SHP77 treated with DMSO at 0.1 percent for 48 hours (cell line): ENCODE measurements at places on chromosomes 1 and 21.

GRCh38 chr1:226737819-226738420 is 1.2 kb downstream of the ITPKB start:
- DNase-seq = peak; percentile 9

DNA sequence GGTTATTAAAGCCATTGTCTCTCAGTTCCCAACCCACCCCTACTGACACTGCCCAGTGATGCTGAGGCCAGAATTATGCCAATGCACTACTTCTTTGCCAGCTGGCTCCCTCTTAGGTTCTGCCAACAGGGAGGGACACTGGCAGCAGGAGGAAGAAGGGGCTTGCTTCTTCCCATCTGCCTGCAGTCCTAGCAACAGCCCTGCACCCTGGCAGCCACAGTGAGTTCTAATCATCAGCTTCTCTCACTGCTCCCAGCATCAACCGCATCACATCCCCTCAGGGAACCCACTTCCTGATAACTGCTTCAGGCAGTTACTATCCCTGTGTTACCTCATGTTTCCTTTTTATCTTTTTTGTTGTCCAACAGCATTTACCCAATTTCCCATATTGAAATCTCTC is 86.2 kb downstream of the UBR4 start:
- DNase-seq = no peak

- DNase-seq = no peak
These were observed 388.2 kb downstream of the USP25 start for GRCh38 chr21:16117851-16118590.

GRCh38 chr21:42495765-42496119 is 282 bp downstream of the RSPH1 start:
- no peak for DNase-seq

GRCh38 chr1:8063298-8064036 is 37.4 kb upstream of the ERRFI1 start:
- DNase-seq = no peak

DNA sequence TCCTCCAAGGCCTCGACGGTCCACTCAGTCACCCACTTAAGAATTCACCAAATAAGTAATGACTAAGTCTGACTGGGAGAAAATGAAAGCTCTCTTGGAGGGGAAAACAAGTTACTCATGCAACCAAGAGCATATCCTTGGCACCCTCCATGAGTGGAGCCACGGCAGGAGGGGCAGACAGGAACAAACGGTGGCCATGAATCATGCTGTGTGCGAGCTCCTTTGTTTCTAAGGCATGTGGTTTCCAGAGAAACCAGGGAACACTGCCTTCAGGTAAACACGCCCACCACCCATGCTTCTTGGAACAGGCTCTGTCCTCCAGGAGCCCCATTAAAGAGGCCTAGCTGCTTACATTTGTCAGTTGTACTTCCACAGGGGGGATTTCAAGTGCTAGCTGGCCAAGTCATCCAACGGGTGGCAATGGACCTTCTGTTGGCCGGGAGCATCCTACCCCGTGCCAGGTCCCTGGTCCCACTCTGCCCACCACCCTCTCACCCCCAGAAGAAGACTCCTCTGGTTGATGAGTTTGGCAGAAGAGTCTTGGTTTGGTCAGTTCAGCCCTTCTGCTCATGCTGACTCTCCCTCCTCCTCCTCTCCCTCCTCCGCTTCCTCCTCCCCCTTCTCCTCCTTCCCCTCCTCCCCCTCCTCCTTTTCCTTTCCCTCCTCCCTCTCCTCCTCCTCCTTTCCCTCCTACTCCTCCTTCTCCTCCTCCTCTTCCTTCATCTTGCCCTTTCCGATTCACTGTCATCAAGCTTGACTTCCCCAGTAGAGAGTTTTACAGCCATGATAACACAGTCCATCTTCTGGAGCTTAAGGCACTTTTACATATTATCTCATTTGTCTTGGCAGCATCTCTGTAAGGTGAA is 107.6 kb downstream of the CCDC185 start:
- DNase-seq = no peak

DNA sequence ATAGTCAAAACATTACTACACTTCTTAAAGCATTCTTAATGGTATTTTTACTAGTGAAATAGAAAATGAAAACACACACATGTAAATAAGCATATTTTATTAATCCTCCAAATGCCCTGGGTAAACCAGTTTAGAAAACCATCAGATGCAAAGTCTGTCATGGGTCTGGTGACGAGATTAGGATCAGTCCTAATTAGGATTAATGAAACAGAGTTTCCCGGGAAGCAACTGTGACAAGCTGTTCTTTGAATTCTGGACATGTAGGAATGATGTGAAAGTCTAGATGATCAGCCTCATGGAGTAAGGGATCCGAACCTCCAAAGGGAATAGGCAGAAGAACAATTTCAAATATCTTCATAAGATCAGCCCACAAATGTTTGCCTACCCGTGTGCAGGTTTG is 250.2 kb downstream of the KIF26B start:
- DNase-seq = no peak

- no peak for DNase-seq
These were observed 741.0 kb upstream of the NCAM2 start for GRCh38 chr21:20257052-20257740.

DNA sequence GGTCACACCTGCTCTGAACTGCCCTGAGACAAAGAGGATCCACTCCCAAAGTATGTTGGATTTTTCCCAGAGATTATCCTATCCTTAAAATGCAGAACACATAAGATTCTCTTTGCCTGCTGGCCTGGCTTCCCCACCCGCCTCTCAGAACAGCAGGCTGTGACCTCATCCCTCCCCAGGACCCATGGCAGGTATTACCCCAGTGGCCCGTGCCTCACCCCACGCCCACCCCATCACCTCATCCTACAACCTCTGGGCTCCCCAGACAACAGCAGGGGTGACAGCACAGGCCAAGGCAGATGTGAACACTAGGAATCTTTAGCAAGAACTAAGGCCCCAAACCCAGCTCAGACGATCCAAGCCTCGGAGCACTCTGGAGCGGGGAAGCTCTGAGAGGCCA is 35.1 kb upstream of the S100A7 start:
- no peak for DNase-seq

DNA sequence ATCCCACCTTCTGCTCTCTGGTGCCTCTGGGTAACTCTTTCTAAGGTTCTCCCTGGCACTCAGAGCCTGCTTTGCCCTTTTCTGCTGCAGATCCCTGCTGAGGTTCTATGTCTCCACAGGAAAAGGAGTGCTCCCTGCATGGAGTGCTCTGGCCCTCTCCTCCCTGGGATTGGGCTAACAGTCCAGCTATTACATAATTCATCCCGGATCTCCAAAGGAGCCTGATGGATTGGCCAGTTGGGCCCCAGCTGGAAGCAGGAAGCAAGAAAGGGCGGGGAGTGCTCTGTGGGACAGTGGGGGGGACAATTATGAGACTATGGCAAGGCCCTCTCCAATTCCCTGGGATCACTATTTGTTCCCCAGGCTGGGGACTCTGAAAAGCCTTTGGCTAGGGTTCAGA is 51.9 kb upstream of the GOLT1A start:
- no peak for DNase-seq

- DNase-seq = no peak
These were observed 177.8 kb upstream of the KLHDC7A start for GRCh38 chr1:18302788-18303413.

DNA sequence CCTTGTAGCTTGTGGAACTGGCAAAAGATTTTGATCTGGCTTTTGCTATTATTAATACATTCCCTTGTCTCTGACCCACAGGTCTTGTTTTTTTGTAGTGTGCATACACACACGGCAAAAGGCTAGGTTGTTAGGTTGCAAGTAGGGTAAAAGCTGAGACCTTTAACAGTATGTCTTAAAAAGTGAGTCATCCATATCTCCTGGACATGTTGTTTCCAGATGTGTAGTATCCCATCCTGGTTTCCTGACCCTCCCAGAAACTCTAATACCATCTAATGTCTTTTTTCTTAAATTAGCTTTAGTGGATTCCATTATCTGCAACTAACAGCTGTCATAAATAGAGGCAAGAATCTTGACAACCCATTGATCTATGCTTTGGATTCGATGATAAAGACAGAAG is 14.7 kb downstream of the OVGP1 start:
- DNase-seq = no peak

DNA sequence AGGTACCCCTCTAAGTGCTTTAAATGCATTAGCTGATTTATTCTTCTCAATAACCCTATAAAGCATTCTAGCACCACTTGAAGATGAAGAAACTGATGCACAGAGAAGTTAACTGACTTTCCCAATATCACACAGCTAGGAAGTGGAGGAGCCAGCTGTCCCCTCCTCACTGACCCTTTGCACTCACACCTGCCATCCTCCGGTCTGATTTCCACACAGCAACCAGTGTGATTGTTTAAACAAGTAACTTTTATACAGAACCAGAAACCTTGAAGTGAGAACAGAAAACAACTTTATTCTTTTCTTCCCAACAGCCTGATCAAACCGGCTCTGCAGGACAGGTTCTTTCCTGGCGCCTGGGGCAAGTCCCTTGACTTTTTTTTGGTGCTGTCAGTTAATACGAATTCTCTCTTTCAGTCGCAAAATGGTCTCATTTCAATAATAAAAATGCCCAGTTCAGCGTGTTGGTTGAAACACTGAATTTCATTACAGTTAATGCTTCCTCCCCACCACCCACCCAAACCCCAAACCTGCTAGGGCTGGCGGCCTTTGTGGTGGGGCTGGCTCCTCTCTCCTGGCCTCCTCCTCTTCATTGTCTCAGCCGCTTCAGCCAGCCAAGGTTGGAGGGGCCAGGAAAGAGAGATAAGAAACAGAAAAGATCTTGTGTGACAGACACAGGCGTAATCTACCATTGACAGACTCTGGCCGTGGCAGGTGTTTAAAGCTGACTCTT is 26.4 kb upstream of the EEIG2 start:
- no peak for DNase-seq

- DNase-seq = peak; percentile 41
These were observed 129.2 kb upstream of the SYT6 start for GRCh38 chr1:114282751-114283403.

GRCh38 chr1:172832006-172832725 is 173.3 kb downstream of the FASLG start:
- DNase-seq = no peak

- peak; percentile 3 for DNase-seq
These were observed 1.2 kb upstream of the LPGAT1 start for GRCh38 chr1:211831558-211832323.

DNA sequence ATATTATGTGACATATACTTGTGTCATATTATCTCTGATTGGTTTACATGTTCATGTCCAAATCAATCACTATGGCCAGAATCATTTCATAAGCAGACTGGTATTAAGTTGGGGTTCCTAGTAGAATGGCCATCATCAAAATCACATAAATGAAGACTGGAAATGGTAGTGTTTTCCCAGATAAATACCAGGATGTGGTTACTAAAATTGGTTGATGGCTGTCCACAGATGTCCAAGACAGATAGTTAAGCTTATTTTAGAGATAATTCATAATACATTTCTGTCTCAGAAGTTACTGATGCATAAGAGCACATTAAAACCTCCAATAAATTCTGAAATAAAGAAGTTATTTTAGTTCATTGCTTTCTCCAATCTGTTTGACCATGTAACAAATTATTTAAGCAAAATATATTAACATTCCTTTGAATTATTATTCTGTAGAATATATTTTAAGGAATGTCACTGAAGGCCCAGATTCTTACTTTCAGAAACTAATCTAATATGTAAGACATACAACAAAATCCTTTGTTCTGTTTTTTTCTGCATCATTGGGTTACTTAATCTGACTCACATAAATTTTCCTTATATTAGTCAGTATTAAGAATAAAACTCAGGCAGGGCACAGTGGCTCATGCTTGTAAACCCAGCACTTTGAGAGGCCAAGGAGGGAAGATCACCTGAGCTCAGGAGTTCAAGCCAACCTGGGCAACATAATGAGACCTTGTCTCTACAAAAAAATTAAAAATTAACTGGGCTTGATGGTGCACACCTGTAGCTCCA is 483.9 kb downstream of the PTPRC start:
- no peak for DNase-seq

DNA sequence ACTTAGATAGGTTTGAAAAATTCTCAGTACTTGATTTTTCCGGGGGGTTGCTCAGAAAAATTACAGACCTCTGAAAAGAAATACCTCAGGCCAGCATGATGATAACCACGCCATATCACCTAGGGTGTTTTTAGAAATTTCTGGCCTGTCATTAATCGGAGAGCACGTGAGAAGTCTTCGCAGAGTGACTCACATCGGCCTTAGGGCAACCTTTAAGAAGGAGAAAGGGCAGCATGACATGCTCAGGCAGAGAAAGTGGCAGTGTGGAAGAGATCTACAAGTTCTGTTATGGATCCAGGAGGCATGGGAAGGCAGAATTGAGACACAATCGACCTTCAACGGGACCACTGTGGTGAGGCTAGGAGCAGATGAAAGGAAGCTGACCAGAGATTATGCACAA is 506.3 kb downstream of the LMO4 start:
- DNase-seq = no peak

GRCh38 chr1:216758161-216758560 is 34.9 kb upstream of the ESRRG start:
- DNase-seq = no peak

- no peak for DNase-seq
These were observed 84.4 kb upstream of the PGBD5 start for GRCh38 chr1:230510496-230510895.

DNA sequence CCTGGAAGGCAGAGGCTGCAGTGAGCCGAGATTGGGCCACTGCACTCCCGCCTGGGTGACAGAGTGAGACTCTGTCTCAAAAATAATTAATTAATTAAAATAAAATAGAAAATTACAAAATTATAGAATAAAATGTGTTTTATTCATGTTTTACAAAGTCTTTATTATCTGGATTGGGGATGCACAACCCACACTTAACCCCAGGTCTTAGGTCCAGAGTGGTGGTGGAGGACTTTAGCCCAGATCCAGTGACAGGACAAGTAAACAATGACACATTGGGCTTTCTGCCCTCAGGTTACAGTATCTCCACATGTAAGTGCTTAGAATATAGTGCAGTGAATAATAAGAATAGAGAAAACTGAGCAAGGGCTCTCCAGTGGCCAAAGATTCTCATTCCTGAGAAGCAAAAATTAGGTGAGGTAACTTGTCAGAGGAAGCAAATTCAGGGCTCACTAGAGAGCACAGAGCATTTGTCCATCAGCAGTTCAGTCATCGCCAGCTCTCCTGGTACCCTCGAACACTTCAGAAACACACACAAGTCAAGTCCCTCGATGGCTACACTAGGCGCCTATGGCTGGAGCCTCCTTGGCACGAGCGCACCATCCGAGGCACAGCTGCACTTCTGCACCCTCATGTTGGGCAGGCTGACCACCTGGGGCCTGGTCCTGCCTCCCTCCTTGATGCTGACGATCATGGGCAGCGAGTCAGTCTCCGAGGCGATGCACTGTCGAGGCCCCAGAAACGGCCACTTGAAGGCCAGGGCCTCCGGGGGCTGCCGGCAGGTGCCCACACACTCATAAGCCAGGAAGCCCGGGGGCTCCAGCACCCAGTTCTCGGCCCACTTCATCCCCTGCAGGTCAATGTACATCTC is 2.6 kb downstream of the LEFTY1 start:
- DNase-seq = no peak

- DNase-seq = no peak
These were observed 313.1 kb downstream of the PTBP2 start for GRCh38 chr1:97034651-97035050.

GRCh38 chr1:169647512-169647911 is 17.6 kb upstream of the SELP start:
- DNase-seq = no peak

- DNase-seq = no peak
These were observed 56.4 kb downstream of the DIP2A start for GRCh38 chr21:46515109-46515508.
